NCI-H1417 (cell line): ENCODE measurements at places on chromosomes 16 and 17.

DNA sequence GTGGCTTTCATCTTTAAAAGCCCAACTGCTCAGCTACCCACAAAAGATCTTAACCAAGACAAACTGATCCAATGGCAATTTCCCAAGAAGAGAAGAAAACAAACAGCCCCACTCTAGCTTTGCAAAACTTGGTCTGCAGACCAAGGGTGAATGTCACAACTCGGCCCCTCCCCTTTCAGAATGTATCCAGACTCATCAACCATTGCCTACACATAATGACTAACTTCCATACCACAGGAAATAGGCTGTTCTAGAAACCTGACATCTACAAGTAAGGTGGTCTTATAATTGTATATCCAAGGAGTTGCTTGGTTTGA is 16.0 kb downstream of the DCUN1D3 start:
- DNase-seq = no peak

- DNase-seq = peak; percentile 29
These were observed 206.1 kb downstream of the HAPSTR1 start for GRCh38 chr16:9297437-9298113.

GRCh38 chr17:45288825-45289224 is 26.9 kb upstream of the SPATA32 start:
- DNase-seq = peak; percentile 65

DNA sequence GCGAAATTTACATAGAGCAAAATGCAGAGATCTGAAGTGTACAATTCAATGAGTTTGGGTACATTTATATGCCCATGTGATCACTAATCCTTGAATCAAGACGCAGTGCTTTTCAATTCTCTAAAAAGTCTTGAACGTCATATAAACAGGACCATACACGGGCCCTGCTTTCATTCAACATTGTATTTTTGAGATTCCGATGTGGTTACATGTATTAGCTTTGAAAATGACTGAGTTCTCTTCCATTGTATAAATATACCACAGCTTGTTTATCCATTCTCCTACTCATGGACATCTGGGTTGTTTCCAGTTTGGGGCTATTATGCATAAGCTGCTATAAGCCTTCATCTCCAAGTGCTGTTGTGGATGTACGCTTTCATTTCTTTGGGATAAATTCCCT is 45.5 kb downstream of the ZCCHC14 start:
- no peak for DNase-seq

GRCh38 chr16:69466547-69466946 is 42.1 kb downstream of the CYB5B start:
- no peak for DNase-seq

DNA sequence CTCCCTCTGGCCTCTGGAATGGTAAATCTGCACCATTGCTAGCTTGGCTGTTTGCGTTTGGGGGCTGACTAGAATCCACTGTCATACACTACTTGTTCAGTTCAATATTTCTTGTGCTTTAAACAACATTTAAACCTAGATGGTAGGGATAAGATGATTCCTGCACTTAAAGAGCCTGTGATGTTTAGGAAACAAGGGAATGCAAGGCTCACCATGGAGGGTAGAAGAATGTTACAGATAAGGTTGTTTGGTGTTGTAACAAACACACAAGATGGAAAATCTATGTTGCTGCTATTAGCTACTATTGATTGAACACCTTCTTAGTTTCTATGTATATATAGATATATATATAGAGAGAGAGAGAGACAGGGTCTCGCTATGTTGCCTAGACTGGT is 31.4 kb downstream of the YPEL2 start:
- DNase-seq = no peak

DNA sequence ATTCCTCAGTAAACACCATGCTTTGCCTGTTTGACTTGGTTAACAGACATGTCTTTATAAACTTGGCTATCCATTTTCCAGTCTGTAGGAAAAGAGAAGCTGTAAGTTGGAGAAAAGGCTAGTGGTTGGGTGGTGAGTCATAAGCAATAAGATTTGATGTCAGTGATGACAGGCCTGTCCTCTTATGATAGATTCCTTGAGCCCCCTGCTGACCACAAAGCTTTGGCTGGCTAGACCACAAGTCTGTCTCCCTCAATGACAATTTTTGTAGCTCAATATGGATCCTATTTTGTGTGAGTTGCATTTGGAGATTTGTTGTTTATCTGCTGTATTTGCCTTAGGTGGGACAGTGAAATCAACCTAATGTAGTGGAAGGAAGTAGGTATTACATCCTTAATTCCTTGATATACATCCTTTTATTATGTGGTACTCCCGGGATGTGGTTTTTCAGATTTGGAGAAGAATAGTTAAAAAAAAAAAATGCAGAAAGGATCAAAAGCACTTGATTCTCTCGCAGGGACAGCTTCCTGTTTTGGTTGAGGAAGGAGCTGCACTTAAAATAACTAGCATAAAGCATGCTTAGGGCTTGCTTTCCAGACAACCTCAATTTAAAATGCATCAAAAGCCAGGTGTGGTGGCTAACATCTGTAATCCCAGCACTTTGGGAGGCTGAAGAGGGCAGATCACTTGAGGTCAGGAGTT is 67.4 kb downstream of the SIAH1 start:
- DNase-seq = no peak

- no peak for DNase-seq
These were observed 17.1 kb upstream of the CORO1A start for GRCh38 chr16:30166202-30166902.
